ENCODE measurements at places on chromosomes 7 and 10.

- DNase-seq: no peak
These were observed 28.9 kb downstream of the PARP12 start for GRCh38 chr7:140033779-140034363.

- no peak for DNase-seq
These were observed 232.5 kb downstream of the MAD1L1 start for GRCh38 chr7:2000153-2000687.

DNA sequence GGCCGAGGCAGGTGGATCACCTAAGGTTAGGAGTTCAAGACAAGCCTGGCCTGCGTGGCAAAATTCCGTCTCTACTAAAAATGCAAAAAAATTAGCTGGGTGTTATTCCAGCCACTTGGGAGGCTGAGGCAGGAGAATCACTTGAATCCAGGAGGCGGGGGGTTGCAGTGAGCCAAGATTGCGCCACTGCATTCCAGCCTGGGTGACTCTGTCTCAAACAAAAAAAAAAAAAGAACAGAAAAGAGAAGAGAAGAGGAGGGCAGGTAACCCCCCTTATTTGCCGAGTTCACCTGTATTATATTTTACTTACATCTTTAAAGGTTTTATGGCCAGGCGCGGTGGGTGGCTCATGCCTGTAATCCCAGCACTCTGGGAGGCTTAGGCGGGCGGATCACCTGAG lies 91.7 kb downstream of the RNF216 start:
- no peak for DNase-seq

- no peak for DNase-seq
These were observed 3.3 kb downstream of the MAP3K8 start for GRCh38 chr10:30437031-30437841.

GRCh38 chr7:11491811-11492210 lies 340.2 kb downstream of the THSD7A start:
- no peak for DNase-seq

GRCh38 chr10:107476408-107476807 lies 311.9 kb upstream of the SORCS1 start:
- no peak for DNase-seq

Measured in iPS-NIHi11 (cell line).